Thoracic aorta endothelial cell (primary cell): ENCODE measurements at places on chromosomes 7 and 10. TPM values are rescaled to one million over a fixed set of nuclear protein-coding genes. Genes with fewer than 3 reads are reported as not detected.

The VAX1 gene
- total RNA-seq: not detected in 2 replicates

The PTPN20 gene
- under 0.01 and 0.57 TPM in 2 replicates for total RNA-seq

The CHN2 gene
- 0.53 TPM in 1 of 2 replicates, not detected in the other for total RNA-seq

The UPF2 gene
- total RNA-seq: 26.9 and 29.7 TPM in 2 replicates

The RPA3 gene
- total RNA-seq: 30.2 and 39.4 TPM in 2 replicates

The DHTKD1 gene
- 16.1 and 24.3 TPM in 2 replicates for total RNA-seq

The ADCY1 gene
- 0.40 and 0.43 TPM in 2 replicates for total RNA-seq

The TRIM4 gene
- total RNA-seq: 22.5 and 28.4 TPM in 2 replicates

The ADARB2 gene
- 0.07 TPM in 1 of 2 replicates, not detected in the other for total RNA-seq

The TAS2R41 gene
- total RNA-seq: not detected in 2 replicates

The FFAR4 gene
- not detected in 2 replicates for total RNA-seq

The HTR5A gene
- total RNA-seq: not detected in 2 replicates

The SLC26A3 gene
- not detected in 2 replicates for total RNA-seq

The SLC16A12 gene
- total RNA-seq: 0.80 TPM in 1 of 2 replicates, not detected in the other

The EIF5AL1 gene
- 0.93 and 1.6 TPM in 2 replicates for total RNA-seq
